Activated naive CD8-positive, alpha-beta T cell treated with anti-CD3 and anti-CD28 coated beads, Interleukin-2, amount 10 ng/mL, durations not matched to agents 7 days and 5 days (primary cell): ENCODE measurements at places on chromosomes 2 and 18. TPM values are rescaled to one million over a fixed set of nuclear protein-coding genes. Genes with fewer than 3 reads are reported as not detected.

GRCh38 chr2:136116813-136117390 lies 1.0 kb downstream of the CXCR4 start:
- DNase-seq: peak; percentile 74

ADRA2B gene
- 0.17 TPM for total RNA-seq

TXNDC2 gene
- total RNA-seq: not detected

SATB2 gene
- total RNA-seq: 0.11 TPM

- no peak for DNase-seq
Measured at GRCh38 chr18:26175481-26175880, 41.8 kb downstream of the PSMA8 start.

DNA sequence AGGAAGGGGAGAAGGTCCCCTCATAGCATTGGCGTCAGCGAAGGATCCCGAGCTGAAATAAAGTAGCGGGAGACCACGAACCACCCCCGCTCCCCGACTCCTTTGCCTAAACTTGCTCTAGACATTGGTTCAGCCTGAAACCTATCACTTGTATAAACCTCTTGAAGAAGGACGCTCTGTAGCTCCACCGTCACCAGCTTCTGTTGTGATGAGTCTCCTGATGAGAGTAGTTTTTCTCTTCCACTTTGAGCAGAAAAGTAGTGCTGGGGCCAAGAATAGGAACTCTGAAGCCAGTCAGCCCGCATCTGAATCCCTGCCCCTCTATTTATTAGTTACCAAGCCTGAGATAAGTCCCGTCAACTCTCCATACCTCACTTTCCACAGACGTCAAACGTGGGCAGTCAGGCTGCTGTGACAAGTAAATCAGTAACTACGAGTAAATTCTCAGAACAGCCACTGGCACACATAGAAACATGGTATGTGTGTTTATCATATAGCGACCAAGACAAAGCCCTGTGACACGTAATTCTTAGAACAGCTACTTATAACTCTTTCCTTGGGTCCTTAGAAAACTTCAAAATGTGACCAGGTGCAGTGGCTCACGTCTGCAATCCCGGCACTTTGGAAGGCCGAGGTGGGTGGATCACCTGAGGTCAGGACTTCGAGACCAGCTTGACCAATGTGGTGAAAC lies 61.7 kb downstream of the CD226 start:
- DNase-seq: no peak

GRCh38 chr2:24511894-24512293 lies 20.8 kb downstream of the NCOA1 start:
- no peak for DNase-seq

DNA sequence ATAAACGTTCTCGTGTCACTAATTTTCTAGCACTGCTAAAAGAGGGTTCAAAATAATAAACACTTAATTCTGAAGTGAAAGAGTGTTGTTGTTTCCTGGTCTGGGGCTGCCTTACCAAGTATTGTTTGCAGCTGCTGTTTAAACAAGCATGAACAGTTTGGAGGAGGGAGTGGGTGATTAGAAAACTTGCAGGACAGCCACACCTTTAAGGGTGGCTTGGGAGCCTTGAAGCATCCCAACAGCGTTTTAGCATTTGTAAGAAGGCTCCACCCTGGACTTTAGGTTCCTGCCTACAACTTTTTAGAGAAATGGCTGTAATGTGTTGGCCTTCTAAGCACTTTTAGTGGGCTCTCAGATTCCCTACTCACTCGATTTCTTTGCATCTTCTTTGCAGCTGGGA lies 371.6 kb downstream of the TGIF1 start:
- no peak for DNase-seq

- DNase-seq: no peak
Measured at GRCh38 chr18:58862851-58863538, 1.7 kb upstream of the ZNF532 start.

DNA sequence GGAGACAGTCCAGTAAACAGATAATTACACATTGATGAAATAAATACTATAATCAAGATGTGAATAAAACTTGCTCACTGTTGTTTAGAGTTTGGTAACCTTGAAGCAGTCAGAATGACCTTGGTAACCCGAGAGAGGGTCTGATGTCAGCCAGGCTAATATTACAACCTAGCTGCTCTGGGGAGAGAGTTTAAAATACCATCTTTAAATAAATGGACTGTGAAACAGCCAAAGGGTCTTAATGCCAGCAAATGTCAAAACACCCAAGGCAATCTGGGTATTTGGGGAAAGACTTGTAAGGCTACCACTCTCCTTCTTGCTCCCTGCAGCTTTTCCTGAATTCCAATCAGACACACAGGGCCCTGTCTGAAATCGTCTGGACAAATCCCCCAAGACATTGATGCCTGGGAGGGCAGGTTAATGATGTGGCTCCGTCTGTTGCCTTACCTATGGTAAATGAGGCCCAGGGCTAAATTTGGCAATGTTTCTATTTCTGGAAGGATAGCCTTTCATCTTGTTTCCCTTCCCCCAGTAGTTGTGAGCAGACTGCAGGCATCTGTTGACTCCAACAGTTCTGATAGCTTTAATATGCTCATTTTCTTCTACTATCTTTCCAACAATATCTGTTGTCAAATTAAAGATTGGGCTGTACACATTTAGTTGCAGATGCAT lies 43.0 kb upstream of the ITGB6 start:
- no peak for DNase-seq

GRCh38 chr2:85621338-85621737 lies 5.4 kb downstream of the USP39 start:
- peak; percentile 5 for DNase-seq

GRCh38 chr2:60247471-60247870 lies 306.0 kb downstream of the BCL11A start:
- DNase-seq: no peak

GRCh38 chr18:43705850-43706249 lies 428.6 kb upstream of the SYT4 start:
- no peak for DNase-seq

DNA sequence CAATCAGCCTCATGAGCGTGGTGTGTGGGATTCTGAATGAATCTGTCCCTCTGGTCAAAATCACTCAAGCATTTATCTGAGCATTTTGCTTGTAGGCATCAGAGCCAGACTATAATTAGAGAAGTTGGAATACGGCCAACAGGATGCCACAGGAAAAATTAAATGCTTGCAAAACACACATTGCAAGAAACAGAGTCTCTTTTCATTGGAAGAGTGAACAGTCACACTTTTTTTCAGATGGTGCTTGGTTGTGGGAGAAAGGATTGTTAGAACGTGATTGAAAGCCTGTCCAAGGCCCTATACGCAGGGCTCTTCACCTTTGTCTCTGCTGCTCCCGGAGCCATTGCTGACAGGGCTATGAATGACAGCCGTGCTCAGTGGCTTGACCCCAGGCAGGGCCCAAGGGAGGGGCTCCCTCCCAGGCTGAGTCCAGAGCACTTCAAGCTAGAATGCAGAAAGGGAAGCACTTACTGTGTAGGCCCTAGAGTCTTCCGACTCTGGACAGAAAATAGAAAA lies 59.8 kb downstream of the SNTG2 start:
- no peak for DNase-seq

RTP5 gene
- total RNA-seq: 0.60 TPM

STK11IP gene
- 37.5 TPM for total RNA-seq

- no peak for DNase-seq
Measured at GRCh38 chr2:190519975-190520767, 14.4 kb downstream of the NEMP2 start.

- no peak for DNase-seq
Measured at GRCh38 chr18:61400016-61400635, 66.9 kb downstream of the CDH20 start.

NOP58 gene
- 103 TPM for total RNA-seq

GRCh38 chr18:77983270-77983669 lies 733.6 kb downstream of the GALR1 start:
- no peak for DNase-seq

DNA sequence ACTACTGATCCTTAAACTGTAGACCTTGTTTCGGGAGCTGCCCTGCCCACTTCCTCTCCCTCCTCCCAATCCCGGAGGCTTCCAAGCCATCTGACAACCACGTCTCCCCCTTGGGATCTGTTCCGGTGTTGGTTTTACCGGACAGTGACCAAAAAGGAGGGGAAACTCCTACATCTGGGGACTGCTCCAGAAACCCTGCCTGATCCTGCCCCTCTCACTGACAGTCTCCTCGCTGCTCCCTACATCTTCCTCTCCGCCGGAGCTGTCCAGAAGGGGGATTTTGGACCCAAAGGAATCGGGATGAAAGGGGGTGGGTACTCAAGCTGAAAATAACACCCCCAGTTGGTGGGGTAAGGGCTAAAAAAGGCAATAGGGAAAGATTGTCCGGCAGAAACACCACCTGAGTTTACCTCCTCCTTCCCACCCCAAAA lies 1.5 kb downstream of the INO80D start:
- DNase-seq: peak; percentile 48

DNA sequence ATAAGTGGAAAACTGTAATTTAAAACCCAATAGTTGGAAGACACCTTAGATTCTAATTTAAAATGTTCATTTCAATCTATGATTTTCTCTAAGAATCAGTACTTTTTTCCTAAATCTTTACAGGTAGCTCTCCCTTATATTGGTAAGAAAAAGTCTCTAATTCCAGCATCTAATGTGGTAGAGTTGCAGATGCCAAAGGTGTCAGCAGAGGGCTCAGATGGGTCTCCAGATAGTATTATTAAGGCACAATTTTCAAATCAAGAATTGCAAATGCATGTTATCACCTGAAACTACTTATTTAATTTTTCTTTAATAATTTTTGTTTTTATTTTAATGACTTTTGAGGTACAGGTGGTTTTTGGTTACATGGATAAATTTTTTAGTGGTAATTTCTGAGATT lies 25.5 kb upstream of the ITGA4 start:
- DNase-seq: no peak
